Stimulated activated CD4-positive, alpha-beta T cell treated with anti-CD3 and anti-CD28 coated beads, Interleukin-2, amount 100 ng/mL, for 24 hours (primary cell): ENCODE measurements at places on chromosomes 6 and 20.

DNA sequence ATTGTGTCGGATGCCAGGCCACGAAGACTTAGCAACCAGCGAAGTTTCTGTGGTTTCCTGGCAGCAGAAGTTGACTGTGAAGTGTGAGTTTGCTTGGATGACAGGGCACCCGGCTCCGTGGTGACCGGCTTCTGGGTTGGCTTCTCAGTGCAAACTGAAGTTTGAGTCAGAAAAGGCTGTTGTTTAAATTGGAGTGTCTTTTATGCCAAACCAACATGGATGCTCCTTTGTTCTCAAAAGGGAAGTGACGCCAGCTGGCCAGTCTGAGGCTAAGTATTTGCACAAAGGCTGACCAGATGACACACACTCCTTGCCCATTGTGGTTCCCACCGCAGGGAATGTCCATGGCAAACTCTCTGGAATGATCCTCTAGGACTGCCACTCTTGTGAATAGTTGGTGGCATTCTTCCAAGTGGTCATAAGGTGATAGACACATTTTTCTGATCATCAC, 164.8 kb upstream of the QKI start:
- DNase-seq: no peak

- DNase-seq: peak; percentile 63
Measured at GRCh38 chr6:149190224-149190831, 127.2 kb upstream of the TAB2 start.

DNA sequence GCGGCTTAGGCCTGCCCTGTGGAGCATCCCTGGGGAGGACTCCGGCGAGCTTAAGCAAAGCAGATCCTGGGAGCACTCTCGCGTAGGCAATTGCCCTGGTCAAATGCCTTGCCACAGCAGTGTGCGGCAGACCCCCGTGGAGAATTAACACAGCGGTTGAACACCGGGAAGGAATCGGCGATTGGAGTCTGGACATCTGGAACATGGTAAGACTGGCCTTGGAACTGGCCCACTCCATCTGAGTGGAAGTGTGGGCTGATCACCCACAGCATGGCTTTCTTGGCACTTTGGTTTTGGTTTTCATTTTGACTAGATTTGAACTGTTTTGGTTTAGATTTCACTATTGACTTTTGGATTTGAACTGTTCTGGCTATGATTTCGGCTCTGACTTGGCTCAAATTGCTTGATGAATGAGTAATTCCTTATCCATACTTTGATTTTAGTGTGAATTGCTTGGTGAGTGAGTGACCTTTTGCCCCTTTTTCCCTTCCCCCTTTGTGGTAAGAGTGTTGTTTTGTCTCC, 300.7 kb downstream of the RNGTT start:
- no peak for DNase-seq

DNA sequence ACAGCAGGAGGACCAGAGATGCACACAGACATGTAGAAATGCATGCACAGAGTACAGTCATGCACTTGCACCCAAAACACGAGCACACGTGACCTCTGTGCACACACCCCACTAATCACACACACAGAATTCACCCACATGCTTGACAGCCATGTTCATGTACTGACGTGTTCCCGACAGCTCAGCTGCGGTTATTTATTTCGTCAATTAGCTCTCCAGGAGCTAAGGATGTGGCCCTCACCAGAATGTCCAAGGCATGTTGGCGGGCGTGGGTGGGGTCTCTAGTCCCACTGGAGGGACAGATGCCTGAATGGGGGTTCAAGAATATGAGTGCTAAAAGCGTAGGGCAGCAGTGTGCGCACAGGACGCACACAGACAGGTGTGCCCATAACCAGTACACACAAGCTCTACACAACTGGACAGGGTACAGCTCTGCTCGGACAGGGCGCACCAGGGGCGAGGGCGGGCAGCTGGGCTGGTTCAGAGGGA, 571 bp upstream of the PRPF6 start:
- DNase-seq: peak; percentile 53

GRCh38 chr6:142545147-142545546, 243.3 kb downstream of the ADGRG6 start:
- DNase-seq: no peak

DNA sequence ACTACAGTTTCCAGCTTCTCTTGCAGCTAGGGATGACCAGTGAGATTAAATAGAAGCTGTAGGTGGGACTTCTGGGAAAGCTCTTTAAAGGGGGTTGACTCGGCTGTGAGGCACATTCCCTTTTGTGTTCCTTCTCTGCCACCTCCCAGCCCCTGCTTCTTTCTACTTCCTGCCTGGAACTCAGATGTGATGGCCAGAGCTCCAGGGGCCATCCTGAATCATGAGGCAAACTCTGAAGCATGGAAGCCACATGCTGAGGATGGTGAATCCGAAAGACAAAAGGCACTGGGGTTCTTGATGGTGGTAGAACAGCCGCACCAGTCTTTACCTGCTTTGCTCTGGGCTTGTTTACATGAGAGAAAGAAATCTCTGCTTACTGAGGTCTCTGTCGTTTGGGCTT, 9.1 kb downstream of the CEBPB start:
- no peak for DNase-seq

DNA sequence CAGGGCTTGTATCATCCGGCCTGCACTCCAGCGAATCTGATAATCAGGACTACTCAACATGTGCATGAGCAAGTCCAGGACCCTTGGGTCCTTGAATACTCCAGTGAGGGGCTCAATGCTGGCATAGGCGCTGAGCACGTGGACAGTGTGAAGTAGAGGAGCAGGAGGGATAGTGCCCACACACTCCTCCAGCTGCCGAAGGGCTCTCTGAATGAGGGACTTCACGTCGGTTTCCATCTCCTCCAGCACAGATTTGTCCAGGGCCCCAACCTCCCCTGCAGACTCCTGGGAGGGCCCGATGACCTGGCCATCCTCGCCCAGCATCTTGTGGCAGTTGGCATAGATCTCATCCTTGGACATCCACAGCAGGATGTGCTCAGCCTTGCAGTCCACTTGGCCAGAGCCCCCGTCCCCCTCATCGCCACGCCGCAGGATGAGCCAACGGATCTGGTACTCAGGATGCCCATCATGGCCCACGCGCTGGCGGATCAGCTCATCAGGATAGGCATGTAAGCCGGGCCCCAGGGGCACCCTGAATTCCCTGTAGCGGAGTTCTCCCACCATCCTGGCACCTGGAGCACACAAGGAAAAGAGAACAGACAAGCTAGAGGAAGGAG, 1.3 kb downstream of the CUL7 start:
- DNase-seq: no peak
